T-helper 1 cell treated with Interleukin-12 subunit alpha and Interleukin-12 subunit beta and Interleukin-4 antibody, amounts not matched to agents 30 ng/mL and 1 ng/mL, for 36 hours (primary cell): ENCODE measurements at places on chromosomes 4 and X. TPM values are rescaled to one million over a fixed set of nuclear protein-coding genes. Genes with fewer than 3 reads are reported as not detected.

The UFSP2 gene
- total RNA-seq, result 16.8 and 24.0 TPM in 2 replicates

The SPANXA1 gene
- total RNA-seq, result not detected in 2 replicates

The KIAA1210 gene
- total RNA-seq, result not detected in 2 replicates

The TRIM75 gene
- total RNA-seq, result not detected in 2 replicates

The VCX2 gene
- not detected in 2 replicates for total RNA-seq

The CT83 gene
- not detected in 2 replicates for total RNA-seq

The MAGEB6B gene
- not detected in 2 replicates for total RNA-seq

The TAF7L gene
- 0.12 and 0.29 TPM in 2 replicates for total RNA-seq

The SPRY1 gene
- total RNA-seq, result 17.5 and 18.1 TPM in 2 replicates

The KLHL5 gene
- total RNA-seq, result 64.0 and 66.0 TPM in 2 replicates

The HSD17B13 gene
- 0.15 and 0.22 TPM in 2 replicates for total RNA-seq

The AR gene
- 0.02 TPM in 1 of 2 replicates, not detected in the other for total RNA-seq

The COL4A6 gene
- not detected in 2 replicates for total RNA-seq

The PRICKLE3 gene
- 18.6 and 18.9 TPM in 2 replicates for total RNA-seq

The SMIM31 gene
- total RNA-seq, result not detected in 2 replicates

The COL25A1 gene
- total RNA-seq, result not detected in 2 replicates

The FAM156B gene
- 11.6 and 11.7 TPM in 2 replicates for total RNA-seq

The ABCD1 gene
- total RNA-seq, result 17.8 and 19.3 TPM in 2 replicates

The TMEM35A gene
- total RNA-seq, result not detected in 2 replicates

The CT45A3 gene
- not detected in 2 replicates for total RNA-seq

The FAM53A gene
- 1.9 TPM in 2 replicates for total RNA-seq

The PCDH10 gene
- not detected in 2 replicates for total RNA-seq

The FOXO4 gene
- 11.0 and 11.3 TPM in 2 replicates for total RNA-seq

The MAP3K15 gene
- total RNA-seq, result 0.15 and 0.22 TPM in 2 replicates

The HTATSF1 gene
- total RNA-seq, result 62.0 and 63.5 TPM in 2 replicates

The ZFYVE28 gene
- total RNA-seq, result 21.2 and 21.6 TPM in 2 replicates

The TMPRSS11A gene
- total RNA-seq, result not detected in 2 replicates

The SLC25A43 gene
- total RNA-seq, result 7.9 and 9.5 TPM in 2 replicates

The ACE2 gene
- total RNA-seq, result not detected in 2 replicates

The BEND2 gene
- total RNA-seq, result not detected in 2 replicates

The ANXA10 gene
- total RNA-seq, result not detected in 2 replicates

The GPRIN3 gene
- total RNA-seq, result 69.5 and 70.3 TPM in 2 replicates

The OTC gene
- total RNA-seq, result not detected in 2 replicates

The TXK gene
- total RNA-seq, result 39.5 and 40.8 TPM in 2 replicates

The CTPS2 gene
- total RNA-seq, result 5.1 and 5.5 TPM in 2 replicates

The CPE gene
- total RNA-seq, result not detected in 2 replicates

The WAS gene
- total RNA-seq, result 151 and 162 TPM in 2 replicates

The IBSP gene
- not detected in 2 replicates for total RNA-seq

The MTNR1A gene
- total RNA-seq, result not detected in 2 replicates

The RNF128 gene
- total RNA-seq, result not detected in 2 replicates

The CENPVL1 gene
- not detected in 2 replicates for total RNA-seq

The FAM9A gene
- not detected in 2 replicates for total RNA-seq

The MAGEA12 gene
- not detected in 2 replicates for total RNA-seq

The NDNF gene
- total RNA-seq, result 0.29 TPM in 1 of 2 replicates, not detected in the other

The CDKL5 gene
- total RNA-seq, result 0.68 and 1.2 TPM in 2 replicates

The SLC25A4 gene
- total RNA-seq, result 1.5 and 1.7 TPM in 2 replicates

The MAGEA10 gene
- not detected in 2 replicates for total RNA-seq

The CACNA1F gene
- 0.22 TPM in 2 replicates for total RNA-seq

The TRIM61 gene
- total RNA-seq, result 2.5 and 5.1 TPM in 2 replicates
